ENCODE measurements at places on chromosomes 3 and 15.

- peak; percentile 97 for DNase-seq
Measured at GRCh38 chr3:86793786-86794185, 197.2 kb downstream of the VGLL3 start.

GRCh38 chr3:82020282-82020681 lies 258.8 kb upstream of the GBE1 start:
- no peak for DNase-seq

- DNase-seq, result no peak
Measured at GRCh38 chr3:170765419-170766078, 104.4 kb downstream of the RPL22L1 start.

DNA sequence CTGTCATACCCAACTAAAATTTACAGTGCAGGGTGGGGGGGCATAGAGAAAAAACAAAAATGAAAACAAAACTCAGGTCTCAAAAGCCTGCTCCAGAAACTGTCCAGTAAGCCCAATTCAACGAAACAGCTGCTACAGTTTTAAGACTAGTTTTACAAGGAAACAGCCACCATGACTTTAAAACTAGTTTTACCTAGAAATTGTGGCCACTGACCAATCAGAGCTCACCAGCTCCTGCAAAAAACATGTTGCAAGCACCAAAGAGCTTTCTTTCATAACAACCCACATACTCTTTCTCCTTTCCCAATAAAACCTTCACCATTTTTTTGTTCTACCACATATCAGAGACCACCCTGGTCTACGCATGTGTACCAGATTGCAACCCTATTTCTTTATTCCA lies 7.3 kb upstream of the CFAP91 start:
- no peak for DNase-seq

GRCh38 chr15:58212909-58213526 lies 74.8 kb downstream of the AQP9 start:
- DNase-seq, result peak; percentile 29

- DNase-seq, result no peak
Measured at GRCh38 chr3:115921711-115922110, 298.4 kb downstream of the GAP43 start.

DNA sequence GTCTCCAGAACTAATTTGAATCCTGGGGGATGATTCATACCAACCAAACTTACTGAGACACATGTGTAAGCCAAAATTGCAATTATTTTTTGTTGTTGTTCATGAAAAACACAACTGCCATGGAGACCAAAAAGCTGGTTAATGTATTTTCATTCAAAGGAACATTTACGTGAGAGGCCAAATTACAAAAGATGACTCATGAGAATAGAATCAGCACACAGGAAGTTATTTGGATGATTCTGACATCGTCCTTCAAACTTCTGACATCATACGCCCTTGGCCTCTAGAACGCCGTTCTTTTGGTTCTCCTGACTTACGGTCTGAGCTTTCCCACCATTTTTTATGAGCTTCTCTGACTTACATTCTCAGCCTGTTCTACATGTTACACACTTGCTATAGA lies 3.0 kb upstream of the ZNF280D start:
- DNase-seq, result peak; percentile 17

- DNase-seq, result peak; percentile 2
Measured at GRCh38 chr3:15527031-15527459, 5.5 kb upstream of the COLQ start.

GRCh38 chr3:38000965-38001455 lies 10.4 kb downstream of the VILL start:
- DNase-seq, result no peak

DNA sequence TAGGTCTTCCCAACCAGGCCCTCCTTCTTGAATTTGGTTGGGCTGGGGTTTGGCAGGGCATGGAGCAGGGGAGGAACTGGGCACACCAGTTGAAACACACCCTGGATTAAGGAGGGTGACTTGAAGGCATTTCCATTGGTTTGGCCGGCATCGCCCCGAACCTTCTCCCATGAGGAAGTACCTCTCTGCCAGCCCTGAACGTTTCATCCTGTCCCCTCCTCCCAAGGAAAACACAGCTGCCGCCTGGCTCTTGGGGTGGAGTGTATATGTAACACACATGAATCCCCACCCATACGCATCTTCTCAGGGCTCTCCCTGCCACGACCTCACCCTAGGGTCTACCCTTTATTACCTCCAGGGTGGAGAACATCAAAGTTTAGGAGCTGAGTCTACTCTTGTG lies 14.6 kb downstream of the UBAP1L start:
- DNase-seq, result no peak

- no peak for DNase-seq
Measured at GRCh38 chr3:14879211-14879874, 60.6 kb downstream of the FGD5 start.

GRCh38 chr3:110362751-110363150 lies 708.9 kb upstream of the NECTIN3 start:
- DNase-seq, result peak; percentile 14
